ENCODE measurements at places on chromosomes 13 and 19.
A peak's percentile ranks its signal among the peaks of the same experiment; 100 is the strongest.

DNA sequence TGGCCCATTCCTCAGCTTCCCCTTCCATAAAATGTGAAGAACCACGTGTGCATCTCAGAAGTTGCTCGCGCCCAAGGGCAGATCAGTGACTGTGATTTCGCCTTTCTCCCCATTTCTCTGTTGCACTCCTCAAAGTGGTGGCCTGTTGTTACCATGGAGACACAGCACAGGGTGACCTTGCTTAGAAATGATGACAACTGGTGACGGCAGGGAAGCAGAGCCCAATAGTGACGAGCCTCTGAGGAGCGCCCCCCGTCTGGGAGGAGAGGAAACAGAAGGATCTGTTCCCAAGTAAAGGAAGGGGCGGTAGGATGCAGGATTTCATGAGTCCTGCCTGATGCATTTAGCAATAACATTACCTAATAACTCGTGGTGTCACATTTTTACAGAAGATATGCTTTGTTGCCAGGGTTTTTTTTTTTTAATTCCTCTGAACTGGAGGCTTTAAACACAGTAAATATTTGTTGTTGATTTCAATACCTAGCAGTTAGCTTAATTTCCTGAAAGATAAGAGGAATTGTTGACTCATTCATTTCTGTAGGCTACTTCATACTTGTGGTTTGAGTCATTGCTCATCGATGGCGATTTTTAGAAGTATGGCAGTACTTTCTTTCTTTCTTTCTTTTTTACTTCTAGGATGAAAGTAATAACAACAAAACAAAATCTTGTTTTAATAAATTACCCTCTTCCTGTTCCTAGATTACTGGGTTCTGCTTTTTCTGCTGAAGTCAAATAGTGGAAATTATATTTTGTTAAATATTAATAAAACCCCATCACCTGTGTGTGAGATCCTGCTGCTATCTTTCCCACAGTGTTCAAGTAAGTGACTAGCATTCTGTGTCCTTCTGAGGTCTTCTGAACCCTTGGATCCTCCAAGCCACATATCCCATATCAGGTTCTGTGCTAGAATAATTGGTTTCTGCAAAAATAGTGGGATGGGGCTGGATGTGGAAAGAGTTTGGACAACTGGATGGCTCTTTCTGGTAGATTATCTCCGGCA is 36.0 kb downstream of the MBNL2 start:
- peak; percentile 37 for DNase-seq

DNA sequence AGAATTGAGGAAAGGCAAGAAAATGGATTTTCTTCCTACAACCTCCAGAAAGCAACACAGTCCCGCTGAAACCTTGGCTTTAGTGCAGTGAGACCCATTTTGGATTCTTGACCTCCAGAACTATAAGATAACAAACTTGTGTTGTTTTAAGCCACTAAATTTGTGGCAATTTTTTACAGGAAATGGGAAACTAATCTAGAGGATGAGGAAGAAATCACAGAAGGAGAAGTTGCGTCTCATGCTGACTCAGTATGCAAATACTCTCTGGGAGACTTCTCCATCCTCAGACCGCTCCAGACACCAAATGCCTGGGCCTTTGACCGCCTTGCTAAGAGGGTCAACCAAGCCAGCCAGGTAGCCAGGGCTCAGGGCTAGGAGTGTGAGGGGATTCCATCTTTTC is 13.1 kb upstream of the CEACAM16 start:
- no peak for DNase-seq

DNA sequence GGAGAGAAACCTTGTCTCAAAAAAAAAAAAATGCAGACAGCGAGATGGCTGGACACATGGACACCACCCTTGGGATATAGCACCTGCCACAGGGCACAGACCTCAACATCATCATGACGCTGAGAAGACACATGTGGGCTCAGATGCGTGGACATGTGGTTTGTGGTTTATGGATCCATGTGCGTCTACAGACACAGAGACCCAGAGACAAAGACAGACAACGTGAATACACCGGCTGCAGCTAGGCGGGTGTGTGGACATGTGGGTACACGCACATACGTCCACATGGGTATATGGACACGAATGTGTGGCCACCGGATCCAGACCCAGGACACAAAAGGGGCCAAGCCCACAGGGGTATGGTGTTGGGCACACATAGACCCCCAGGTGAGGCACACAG is 1.3 kb downstream of the TNFSF14 start:
- DNase-seq: no peak

GRCh38 chr19:1453525-1454364 is 3.8 kb downstream of the APC2 start:
- no peak for DNase-seq

DNA sequence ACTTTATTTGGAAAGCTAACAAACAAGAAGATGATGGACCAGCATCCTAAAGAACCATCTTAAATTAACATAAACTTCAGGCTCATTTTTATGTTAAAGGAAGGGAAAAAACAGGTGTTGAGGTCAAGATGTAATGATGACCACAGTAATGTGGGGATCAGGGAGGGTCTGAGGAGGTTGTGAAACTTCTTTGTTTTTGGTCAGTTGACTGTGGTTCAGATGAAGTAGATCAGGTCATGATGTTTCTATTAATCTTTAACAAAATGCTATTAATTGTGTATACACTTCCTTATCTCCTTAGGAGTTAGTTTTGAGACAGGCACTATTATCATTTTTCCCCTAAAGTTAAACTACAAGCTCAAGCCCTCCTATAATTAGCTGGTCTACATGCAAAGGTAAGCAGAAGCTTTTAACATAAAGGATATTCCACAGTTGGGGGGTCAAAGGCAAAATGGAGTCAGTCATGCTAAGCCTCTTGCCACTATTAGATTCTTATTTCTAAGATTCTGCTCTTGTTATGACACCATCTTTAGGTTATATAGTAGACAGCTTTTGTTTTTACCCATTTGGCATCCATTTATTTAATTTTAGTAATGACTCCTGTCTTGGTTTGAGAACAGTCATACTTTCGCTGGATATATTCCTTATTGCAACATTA is 800.1 kb upstream of the PCDH9 start:
- no peak for DNase-seq

- DNase-seq: no peak
Measured at GRCh38 chr19:17963936-17964691, 2.8 kb upstream of the KCNN1 start.

GRCh38 chr13:104975272-104975671 is 1560.2 kb downstream of the EFNB2 start:
- no peak for DNase-seq

DNA sequence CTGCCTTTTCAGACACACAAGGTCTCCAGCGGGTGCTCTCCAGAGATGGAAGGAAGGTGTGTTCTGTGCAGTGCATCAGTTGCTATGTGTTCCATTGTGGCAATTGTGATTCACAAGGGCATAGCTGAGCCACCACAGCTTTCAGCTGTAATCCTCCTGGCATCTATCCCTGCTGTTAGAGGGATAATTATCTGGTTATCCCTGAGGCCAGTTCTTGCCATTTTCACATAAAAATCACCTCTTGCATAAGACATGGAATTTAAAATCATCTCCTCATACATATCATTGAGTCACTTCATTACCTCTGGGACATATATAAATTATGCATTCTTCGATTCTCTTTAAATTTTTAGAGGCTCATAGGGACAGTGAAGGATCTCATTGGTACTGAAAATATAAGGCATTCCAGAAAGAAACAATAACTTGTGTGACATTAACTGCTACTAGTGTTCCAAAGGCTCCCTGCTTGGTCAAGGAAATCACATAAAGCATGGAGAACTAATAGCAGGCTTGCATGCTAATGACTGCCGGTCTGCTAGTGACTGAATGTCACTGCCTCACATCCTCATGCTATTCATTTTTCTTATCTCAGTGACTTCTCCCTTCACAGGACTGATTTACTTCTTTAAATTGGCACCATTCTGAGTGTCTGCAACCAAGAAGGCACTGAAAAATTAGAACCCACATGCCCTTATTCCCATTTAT is 214.0 kb downstream of the ENOX1 start:
- DNase-seq: no peak

- no peak for DNase-seq
Measured at GRCh38 chr13:39054112-39054511, 15.9 kb downstream of the NHLRC3 start.

DNA sequence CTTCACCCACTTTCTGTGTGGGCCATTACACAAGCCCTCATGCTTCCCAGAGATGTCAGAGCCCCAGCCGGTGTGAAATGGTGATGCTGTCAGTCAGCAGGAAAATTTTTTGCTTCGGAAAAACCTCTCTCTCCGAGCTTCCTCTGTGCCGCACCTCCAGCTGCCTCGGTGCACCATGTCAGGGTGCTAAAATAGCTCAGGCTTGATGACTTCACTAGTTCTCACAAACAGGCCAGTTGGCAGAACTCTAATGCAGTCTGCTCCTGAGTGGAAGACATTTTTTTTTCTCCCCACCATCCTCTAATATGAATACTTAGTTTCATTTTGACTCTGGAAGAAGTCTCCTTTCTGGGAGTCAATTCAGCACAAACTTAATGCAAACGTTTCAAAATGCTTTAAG is 71.3 kb downstream of the KLF12 start:
- no peak for DNase-seq

DNA sequence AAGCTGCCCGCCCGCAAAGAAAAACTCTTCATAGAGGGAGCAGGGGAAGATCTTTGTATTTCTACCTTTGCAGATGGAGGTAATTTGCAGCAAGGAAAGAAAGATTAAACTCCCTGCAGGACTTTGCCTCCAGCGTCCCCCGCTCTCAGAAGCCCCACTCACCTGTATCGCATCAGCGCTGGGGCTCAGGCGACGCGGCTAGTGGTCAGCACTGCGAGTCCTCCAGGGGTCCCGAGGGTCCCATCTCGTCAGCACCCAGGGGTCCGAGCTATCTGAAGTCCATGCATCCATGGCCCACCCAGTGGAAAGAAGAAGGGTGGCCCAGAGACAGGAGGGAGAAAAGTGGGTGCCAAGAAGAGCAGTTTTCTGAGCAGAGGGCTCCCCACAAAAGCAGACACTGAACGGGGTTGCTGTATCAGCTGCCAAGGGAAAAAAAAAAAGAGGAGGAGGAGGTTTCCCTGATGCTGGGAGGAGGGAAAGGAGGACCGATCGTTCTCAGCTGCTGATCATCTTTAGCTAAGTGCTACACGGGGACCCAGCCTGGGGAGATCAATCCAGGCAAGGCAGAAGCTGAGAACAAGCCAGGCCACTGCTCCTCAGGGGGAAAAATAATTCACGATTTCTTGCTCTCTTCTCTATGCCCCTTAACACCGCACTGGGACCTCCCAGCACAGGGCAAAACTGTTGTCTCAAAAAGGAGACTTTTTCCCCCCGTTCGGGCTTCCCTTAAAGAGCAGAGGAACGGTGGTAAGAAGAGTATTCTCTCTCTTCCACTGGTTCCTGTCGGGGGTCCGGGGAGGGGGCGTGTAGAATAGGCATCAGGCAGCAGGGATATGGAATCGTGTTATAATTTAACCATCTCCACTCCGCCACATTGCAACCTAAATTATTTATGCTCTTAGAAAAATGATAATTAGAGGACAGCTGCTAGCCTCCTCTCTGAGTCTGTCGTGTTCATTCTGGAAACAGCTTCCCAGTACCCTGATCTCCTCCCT is 117.7 kb upstream of the CACNA1A start:
- DNase-seq: no peak

- DNase-seq: no peak
Measured at GRCh38 chr13:108859197-108860012, 230.0 kb downstream of the MYO16 start.

DNA sequence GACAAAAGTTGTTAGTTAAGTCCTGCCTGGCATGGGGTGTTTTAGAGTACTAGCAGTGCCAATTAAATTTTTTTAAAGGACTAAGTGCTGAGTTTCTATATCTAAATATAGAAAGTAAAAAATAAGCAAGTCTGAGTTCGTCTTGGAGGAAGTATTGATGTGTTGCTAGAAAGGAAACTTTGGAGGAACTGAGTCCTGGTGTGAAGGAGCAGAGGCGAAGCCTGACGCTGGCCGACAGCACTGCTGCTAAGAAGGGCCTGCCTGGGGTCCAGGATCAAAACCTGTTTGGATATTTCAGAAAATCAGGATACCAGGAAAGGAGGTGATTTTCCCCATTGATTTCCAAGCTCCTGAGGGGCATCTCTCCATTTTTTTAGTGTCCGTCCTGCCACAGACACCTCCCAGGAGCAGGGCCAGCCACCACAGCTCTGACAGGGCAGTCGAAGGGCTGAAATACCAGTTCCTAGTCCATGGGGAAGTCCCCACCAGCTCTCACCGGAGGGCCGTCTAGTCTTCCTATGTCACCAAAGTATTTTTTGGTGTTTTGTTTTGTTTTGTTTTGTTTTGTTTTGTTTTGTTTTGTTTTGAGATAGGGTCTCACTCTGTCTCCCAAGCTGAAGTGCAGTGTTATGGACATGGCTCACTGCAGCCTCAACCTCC is 38.2 kb upstream of the NPAS1 start:
- no peak for DNase-seq

DNA sequence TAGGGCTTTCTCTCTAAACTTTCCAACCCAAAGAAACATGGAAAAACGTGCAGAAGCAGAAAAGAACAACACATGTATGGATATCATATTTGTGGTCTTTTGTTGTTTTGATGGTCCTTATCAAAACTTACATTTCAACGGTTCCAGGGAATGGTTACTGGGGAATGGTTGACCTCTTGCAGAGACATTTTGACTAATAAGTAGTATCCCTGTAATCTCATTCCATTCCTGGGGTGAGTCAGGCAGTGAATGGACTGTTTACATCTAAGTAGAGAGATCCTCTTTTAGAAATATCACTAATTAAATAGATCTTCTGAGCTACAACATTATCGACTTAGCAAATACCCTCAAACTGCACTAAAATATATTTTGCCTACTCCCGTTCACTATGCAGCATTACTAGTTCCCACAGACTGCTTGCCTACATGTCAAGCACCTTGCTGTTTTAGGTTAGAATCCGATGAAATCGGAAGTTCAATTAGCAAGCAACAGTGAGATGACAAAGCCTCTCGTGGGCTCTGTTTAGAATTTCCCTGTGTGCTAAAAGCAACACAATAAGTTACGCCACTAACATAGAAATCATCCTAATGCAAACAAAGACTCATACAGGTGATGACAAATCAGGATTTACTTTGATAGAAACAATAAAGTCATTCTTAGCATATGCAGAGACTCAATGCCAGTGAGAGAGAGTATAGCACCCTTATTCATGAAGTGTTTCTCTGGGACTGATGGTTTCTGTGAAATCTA is 797.7 kb upstream of the ARGLU1 start:
- DNase-seq: no peak

- DNase-seq: no peak
Measured at GRCh38 chr13:52348071-52348470, 57.9 kb downstream of the THSD1 start.

GRCh38 chr13:41271456-41272285 is 8.3 kb upstream of the MTRF1 start:
- DNase-seq: no peak

Data from T-helper 17 cell (primary cell).